ENCODE measurements at places on chromosomes 11 and 22.

DNA sequence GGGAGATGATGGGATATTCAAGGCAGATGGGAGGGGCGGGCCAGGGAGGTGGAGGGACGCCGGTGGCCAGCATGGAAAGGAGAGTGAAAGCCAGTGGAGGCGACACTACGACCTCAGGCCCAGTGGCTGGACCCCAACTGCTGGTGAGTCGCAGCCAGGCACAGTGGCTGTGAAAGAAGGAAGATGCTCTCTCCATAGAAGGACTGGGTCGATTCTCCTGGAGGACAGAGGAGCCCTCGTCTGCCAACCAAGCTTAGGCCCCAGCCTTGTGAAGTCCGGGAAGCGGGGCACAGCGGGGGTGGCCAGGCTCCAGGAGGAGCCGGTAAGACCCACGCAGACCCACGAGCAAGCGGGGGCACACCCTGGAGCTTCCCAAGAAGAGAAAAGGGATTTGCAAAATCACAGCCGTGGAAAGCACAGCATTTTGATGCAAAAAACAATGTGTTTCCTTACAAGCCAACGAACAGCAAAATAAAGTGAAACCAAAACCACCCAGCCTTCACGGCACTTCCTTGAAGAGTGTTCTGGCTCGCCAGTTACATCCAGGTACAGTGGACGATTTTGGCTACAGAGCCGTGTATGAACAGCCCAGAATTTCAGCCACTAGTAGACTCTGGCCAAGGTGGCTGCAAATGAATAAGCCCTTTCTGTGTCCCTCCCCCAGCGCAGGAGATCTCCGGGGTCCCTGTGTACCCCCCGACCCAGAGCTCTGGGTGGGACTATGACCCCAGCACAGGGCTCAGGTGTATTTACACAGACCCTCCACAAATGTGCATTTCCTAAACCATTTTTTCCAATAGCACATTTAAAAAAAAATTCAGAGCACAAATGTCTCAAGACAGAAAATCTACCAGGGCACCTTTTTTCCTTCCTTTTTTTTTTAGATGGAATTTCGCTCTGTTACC is 96.9 kb downstream of the TRMU start:
- no peak for DNase-seq

GRCh38 chr11:9625162-9625561 is 38.7 kb upstream of the SWAP70 start:
- no peak for DNase-seq

DNA sequence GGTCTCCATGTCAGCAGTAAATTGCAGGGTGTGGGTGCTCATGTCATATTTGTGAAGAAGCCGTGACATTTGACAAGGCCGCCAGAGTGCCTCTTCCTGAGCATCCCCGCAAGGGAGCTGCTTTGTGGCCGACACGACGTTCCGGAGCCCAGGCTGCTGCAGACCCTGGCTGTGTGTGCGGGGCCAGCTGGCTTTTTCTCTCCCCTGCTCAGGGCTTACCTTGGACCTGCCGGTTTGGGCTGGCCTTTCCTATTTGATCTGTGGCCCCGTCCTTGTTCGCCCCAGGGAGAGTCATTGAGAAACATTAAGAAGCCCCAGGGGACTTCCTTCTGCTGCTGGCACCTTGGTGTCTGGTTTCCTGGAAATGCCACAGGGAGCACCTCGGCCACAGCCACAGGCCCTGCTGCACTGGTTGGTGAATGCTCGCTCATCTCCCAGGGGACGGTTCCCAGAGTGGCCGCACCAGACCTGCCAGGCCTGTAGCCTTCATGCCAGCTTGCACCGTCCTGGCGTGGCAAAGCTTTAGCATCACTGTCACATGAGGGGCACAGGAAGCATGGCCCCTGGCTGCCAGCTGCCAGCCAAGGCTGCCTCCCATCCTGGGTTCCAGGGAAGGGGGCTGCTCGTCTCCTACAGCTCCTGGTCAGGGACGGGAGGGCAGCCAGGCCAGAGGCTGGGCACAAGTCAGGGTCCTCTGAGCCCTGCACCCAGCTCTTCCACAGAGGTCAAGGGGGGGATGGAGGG is 5.4 kb downstream of the GRK2 start:
- DNase-seq: no peak

DNA sequence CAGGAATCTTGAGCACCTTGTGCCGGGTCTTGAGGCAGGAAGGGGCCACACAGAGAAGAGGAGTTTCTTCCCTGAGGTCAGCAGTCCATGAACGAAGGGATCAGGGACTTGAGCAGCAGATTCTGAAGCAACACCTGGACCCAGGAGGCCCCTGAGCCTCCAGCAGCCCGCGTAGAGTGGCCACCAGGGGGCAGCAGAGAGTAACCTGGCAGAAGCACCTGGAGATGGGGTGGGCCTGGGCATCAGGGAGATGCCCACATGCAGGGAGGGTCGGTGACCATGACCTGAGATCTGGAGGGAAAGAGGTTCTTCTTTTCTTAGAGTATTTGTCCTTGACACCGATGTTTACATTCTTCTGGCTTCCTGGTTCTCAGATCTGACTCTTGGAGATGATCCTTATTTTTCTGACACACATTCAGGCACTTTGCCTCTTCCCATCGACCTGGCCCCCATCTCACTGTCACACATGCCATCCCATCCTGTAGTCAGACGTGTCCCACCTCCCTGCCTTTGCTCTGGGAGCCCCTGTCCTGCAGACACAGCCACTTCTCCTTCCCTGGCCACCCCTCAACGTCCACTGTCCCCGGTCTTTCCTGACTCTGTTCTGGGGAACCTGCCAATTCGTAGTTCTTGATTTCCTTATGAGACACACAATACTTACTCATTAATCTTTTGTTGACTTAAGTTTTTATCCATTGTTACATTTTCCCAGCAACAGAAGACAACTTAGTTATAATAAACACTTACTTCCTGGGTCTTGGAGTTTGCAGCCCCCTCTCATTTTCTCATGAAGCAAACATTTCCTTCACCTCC is 66.5 kb downstream of the GGTLC2 start:
- peak; percentile 73 for DNase-seq

DNA sequence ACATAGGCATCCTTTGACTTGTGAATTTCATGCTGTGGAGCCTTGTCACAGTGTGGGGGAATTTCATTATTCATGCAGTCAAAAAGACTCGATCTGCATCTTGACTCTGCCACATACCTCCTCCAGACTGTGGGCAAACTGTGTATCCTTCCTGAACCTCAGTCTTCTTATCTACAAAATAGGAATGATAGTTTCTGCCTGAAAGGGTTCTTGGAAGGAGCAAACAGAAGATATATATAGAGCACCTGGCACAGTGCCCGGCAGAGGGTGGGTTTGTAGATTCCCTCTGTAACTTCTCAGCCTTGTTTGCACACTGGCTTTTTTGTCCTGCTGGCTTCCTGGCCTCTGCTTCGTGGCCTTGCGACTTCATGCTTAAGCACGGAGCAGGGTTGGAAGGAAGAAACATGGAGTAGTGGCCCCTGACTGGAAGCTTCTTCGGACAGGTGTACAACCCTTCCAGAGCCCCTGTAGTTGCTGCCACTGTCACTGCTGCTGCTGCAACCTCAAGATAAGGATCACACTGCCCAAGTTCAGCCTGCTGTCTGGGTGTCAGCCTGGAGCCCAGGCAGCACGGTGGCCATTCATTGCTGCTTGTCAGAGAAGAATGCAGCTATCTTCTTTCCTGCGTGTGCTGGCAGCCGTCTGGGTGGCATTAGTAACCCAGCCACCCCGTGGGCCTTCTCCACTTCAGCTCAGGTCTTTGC is 106.4 kb downstream of the MICAL2 start:
- DNase-seq: no peak

GRCh38 chr11:94010136-94010535 is 11.0 kb upstream of the HEPHL1 start:
- DNase-seq: no peak

GRCh38 chr22:35113341-35113740 is 47.4 kb downstream of the ISX start:
- DNase-seq: no peak

DNA sequence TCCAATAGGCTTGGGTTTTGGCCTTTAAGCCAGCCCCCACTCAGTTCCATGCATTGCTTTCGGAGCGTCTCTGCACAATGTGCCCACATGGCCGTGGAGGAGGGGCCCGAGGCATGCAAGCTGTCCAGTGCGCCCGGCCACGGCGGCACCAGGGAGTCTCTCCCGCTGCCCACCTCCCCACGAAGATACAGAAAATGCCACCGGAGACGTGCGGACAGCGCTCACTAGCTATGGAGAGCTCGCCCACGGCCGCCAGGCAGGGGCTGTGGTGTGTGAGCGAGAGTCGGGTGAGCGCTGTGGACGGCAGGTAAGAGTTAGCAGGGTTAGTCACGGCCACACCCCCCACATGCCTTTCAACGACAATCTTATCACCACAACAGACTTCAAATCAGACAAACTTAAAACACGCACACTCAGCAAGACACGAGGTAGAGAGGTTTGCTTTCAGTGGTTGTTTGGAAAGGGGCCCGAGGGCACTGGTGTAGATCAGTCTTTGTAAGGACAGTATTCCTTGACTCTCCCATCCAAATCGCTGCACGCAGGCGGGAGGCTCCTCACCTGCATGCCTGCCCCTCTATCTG is 18.7 kb upstream of the BID start:
- DNase-seq: no peak

- DNase-seq: no peak
Measured at GRCh38 chr11:34890812-34891211, 25.4 kb downstream of the APIP start.

DNA sequence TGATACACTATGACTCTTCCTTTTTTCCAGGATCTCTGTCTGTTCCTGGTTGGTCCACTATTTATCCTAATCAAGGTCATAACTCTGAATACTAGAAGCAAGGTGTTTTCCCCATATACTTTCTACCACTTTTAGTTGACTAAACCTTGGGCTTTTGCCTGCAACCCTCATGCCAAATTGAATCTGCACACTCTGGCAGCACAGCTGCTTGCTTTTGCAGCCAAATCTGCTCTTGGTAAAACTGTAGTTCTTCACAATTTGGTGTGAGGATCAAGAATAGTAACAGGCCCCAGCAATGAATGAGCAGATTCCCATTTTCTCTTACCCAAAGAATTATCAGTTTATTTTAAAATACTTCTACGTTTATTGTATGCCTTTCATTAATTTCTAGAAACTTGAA is 586.5 kb upstream of the CNTN5 start:
- no peak for DNase-seq

- DNase-seq: no peak
Measured at GRCh38 chr22:32555581-32555980, 81.0 kb downstream of the FBXO7 start.

DNA sequence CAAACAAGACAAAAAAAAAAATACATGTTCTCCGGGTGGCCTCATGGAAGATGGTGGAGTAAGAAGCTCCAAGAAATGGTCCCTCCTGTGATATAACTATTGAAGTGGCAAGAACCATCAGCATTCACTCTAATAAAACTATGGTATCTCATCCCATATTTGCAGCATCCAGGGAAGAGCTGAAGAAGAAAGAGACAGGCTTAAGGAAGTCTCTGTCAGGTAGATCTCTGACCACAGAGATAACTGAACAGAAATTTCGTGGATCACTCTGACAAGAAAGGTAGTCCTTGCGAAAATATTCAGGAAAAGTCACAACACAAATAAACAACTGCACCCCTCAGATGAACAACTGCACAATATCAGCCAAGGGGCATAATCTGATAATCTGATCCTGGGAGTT is 54.6 kb upstream of the IGLL5 start:
- no peak for DNase-seq

DNA sequence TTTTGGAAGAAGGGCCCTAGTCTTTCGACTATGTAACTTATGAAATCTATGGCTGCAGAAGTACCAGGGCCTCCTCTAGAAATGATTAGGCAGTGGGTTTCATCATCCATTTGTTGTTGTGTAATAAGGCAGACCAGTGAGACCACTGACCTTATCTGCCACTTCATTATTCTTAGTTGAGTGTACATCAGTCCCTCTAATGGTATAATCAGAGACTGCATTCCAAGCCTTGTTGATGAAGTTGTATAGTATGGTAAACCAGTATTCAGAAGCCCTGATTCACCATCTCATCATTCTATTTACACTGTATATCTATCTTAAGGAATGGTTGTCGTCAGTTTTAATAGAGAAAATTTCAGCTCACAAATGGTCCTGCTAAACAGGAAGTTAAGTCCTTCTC is 32.2 kb upstream of the GRIA4 start:
- DNase-seq: no peak

DNA sequence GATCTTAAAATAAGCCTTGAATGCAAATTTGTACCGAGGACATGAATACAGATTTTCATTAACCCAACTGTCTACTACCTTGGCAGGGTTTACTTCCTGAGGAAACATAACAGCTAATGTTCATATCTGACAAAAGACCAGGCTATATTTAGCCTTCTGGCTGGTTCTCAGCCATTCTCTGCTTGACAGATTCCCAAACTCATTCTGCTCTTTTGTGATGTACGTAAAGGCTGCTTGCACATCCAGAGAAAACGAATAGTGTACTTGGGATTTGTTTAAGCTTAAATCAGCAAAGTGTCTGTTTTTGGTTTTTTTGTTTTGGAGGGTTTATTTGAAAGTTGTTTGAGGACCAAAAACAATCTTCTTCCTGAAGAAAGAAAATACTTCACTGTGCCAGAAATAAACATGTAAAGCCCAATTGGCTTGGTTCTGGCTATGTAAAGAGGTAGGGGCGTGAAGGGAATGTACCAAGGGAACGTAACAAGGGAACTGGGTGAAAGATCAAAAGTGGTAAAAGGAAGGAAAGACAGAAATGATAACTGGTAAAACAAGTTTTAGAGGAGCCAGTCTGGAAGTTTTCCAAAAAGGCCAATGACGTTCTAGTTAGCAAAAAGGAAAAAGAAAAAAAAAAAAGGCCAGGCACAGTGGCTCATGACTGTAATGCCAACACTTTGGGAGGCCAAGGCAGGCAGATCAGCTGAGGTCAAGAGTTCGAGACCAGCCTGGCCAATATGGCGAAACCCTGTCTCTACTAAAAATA is 21.4 kb upstream of the CRTAM start:
- no peak for DNase-seq

DNA sequence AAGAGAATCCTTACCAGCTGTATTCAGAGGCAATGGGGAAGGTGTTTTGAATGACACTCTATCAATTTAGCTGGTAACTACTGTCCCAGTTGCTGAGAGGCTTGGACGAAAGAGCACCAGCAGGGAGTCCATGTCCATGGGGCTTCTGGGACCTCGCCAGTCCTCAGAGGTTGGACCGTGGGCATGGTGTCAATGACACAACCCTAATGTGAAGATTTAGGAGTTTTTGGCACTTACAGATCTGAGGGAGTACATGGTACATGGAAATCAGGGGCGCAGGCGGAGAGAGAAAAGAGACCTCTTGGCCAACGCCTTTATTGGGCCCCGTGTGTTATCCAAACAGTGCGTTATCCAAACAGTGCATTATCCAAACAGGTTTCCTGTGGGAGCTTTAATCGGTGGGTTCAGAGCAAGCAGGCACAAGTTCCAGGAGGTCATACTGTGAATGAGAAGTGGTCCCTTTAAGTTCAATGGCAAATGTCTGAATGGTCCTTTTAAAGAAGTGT is 169.1 kb upstream of the B3GAT1 start:
- no peak for DNase-seq

DNA sequence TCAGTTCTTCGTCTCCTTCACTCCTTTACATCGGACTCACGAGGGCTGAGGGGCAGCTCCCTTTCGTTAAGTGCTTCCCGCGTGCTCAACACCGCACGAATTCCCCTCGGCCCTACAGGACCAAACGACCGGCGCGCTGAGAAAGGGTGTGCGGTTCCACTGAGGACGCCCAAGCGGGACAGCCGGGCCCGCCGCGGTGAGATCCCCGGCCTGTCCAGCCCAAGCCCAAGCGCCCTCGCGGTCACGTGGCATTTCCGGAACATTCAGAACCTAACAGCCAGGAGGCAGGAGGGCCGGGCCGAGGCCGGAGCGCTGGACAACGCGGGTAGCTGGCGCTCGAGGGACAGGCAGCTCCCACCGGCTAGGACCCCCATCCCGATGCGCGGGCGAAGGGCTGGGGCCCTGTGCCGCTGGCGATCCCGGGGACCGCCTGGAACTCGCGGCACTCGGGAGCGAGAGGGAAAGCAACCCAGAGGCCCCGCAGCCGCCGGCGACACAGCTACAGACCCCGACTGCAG is 737 bp upstream of the STIP1 start:
- DNase-seq: no peak

Measured in activated CD8-positive, alpha-beta memory T cell treated with anti-CD3 and anti-CD28 coated beads for 1 hour (primary cell).